ENCODE measurements at places on chromosomes 16 and 17.
A peak's percentile ranks its signal among the peaks of the same experiment; 100 is the strongest.

DNA sequence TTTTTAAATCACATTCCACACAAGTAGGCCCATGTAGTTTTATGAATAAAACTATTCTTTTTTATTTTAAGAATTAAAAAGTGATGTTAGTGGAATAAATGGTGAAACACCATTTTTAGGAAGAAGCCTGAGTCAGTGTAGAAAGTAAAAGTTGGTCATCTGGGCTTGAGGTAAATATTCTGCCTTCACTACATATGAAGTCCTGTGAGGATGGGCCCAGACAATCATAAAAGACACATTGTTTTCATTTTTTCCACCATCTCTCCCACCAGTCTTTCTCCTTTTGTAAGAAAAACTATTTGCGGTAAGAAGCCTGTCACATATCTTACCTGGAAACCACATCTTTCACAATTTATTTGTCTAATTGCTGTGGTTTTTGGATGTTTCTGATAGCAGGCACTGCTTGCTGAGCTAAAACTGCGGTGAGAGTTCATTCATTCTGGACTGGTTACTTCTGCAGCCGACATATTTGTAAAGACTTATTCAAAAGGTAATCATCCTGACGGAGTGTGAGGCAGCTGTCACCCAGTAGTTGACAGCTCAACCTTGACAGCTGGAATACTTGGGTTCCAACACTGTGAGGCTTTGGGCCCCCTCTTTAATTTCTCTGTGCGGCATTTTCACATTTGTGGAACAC lies 10.6 kb upstream of the RFFL start:
- no peak for DNase-seq

- DNase-seq, result no peak
Observed at GRCh38 chr16:16073891-16074881, 124.8 kb downstream of the ABCC1 start.

GRCh38 chr16:11250786-11251524 lies 5.0 kb downstream of the SOCS1 start:
- no peak for DNase-seq

DNA sequence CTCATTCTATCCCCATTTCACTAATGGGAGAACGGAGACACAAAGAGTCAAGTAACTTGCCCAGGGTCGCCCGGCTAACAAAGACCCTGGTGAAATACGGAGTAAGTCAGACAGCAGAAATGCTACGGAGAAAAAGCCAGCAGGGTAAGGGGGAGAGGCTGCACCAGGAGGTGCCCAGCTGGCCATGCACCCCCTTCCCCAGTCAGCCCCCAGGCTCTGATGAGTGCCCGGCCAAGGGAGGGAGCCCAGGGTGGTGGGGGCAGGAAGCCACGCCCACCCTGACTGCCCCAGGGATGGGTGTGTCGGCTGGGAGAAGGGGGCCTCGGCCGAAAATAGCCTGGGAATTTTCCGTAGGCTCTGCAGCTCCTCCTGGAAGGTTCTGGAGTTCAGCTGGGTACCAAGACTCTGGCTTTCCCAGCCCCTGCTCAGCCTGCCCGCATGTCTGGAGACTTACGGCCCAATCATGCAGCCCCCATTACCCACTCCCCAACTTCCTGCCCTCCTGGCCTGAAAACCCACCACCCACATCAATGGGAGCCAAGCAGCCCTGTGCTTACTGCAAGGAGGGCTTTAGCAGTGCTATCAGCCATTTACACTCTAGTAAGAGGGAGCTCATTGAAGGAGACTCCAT lies 4.2 kb downstream of the CARHSP1 start:
- DNase-seq, result no peak

- DNase-seq, result no peak
Observed at GRCh38 chr17:924711-925475, 54.7 kb downstream of the NXN start.

GRCh38 chr17:59778996-59779395 lies 71.5 kb downstream of the VMP1 start:
- no peak for DNase-seq

DNA sequence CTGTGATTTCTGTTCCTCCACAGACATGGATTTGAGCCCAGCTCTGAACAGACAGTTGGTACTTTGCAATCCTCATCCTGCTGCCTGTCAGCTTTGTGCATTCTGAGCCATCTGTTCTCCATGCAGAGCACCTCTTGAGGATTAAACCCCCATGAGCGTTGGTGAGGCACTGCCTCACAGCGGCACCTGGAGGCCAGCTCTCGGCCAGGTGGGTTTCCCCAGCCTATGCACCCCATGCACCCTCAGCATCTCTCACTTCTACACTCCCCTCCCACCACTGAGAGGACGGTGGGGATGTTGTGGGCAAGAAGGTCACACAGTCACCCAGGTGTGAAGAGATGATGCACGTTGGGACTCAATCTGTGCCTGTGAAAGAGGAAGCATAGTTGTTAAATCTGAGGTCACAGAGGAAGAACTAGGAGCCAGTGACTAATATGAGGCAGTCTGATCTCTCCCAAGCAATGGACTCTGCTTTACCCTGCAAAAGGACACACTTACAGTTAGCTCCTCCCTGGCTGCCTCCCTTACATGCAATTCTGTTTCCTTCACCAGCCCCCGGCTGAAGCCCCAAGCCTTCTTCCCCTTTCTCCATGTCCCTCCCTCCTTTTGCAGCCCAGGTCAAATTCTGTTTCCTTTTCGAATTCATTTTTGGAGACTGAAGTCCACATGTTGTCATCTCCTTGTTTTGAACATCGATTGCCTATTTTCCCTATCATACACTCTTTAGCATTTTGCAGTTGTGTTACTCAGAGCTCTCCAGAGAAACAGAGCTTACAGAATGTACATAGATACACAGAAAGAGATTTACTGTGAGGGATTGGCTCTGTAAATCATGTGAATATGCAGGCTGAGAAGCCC lies 58.5 kb downstream of the HS3ST3B1 start:
- DNase-seq, result peak; percentile 22

DNA sequence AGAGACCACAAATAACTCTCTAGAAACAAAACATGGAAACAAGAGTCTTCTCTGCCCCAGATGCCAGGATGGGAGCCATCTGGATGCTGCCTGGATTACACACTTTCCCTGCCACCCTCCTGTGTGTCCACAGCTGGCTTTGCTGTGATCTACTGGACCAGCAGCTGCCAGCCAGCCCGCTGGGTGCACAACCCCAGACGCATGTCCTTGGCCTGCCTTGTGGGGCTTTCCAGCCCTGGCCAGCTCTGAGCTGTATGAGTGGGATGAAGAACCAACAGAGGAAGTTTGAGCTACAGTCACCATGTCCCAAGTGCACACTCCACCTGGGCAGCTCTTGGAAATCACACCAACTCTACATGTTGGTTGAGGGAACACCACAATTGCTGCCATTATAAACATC lies 57.0 kb upstream of the TNRC6C start:
- DNase-seq, result no peak

DNA sequence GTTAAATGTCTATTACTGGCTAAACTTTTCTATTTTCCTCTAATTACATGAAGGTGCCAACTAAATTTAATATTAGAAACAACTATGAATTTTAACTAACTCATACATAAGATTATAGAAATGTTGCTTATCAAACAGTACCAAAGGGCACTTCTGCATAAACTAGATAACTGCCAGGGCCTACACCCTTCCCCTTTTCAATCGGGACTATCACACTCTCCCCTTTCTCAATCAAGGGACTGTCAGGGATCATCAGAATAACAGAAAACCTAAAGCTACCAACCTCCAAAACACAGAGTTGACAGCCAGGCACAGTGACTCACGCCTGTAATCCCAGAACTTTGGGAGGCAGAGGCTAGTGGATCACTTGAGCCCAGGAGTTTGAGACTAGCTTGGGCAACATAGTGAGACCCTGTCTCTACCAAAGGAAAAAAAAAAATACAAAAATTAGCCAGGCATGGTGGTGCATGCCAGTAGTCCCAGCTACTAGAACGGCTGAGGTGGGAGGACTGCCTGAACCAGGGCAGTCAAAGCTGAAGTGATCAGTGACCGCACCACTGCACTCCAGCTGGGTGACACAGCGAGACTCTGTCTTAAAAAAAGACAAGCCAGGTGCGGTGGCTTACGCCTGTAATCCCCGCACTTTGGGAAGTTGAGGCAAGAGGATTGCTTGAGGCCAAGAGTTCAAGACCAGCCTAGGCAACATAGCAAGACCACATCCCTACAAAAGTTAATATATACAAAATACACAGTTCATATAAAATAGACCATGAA lies 3.2 kb upstream of the PHLPP2 start:
- DNase-seq, result no peak

GRCh38 chr17:4187076-4187475 lies 44.1 kb downstream of the CYB5D2 start:
- DNase-seq, result no peak

DNA sequence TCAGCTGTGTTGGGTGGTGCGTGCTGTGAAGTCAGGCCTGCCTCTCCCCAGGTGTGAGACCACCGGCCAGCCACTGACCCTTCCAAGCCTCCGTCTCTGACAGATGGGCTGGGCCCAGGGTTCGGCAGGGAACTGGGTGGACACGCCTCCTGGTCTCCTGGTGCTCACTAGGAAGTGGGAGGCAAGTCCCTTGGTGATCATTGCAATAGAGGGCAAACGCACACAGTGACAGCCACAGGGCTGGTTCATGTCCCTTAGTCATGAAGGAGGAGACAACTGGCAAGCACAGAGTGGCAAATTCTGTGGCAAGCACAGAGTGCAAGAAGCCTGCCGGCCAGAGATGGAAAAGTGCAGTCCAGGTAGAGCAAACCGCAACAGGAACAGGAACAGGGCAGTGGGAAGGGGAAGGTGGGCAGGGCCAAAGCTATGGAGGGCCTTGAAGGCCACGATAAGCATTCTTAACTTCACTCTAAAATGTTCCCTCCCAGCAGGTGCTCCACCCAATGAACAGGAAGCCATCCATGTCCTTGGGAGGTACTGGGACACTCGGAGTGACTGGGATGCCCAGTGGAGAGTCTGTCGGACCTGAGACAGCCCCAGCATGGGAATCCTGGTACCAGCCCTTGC lies 21.9 kb downstream of the USP7 start:
- no peak for DNase-seq

DNA sequence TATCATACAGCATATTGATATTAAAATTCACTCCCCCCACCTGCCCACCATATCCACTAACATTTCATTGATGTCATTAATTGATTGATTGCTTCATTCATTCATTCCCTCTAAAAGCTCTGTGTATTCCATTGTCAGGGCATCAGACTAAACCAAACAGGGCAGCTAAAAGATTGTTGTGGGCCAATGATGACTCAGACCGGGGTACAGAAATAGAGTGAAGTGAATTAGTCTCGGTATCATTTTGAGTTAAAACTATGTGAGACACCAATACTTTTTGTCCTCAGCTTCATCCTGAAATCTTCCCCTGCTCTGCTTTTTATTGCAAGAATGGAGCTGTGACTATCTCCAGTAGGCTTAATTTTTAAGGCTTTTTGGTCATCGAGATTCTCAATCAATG lies 868.3 kb downstream of the CDH11 start:
- DNase-seq, result no peak

- no peak for DNase-seq
Observed at GRCh38 chr16:86261379-86261778, 248.9 kb upstream of the FOXF1 start.

DNA sequence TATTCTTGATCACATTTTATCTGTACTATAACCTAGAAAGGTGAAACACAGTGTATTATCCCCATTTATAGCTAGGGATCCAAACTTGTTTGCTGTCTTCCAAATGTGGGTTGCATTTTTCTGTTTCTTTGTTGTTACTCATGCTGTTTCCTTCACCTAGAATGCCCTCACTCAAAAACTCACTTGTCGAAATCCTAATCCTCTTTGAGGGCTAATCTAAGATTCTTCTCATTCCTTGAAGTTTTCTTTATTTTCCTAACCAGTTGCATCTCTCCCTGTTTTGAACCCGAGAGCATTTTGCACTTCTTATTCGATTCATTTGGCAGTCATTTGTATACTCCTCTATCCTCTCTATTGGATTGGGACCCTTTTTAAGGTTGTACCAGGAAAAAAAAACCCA lies 9.6 kb downstream of the CALCOCO2 start:
- no peak for DNase-seq

GRCh38 chr17:82848022-82848592 lies 8.3 kb upstream of the ZNF750 start:
- DNase-seq, result peak; percentile 23

DNA sequence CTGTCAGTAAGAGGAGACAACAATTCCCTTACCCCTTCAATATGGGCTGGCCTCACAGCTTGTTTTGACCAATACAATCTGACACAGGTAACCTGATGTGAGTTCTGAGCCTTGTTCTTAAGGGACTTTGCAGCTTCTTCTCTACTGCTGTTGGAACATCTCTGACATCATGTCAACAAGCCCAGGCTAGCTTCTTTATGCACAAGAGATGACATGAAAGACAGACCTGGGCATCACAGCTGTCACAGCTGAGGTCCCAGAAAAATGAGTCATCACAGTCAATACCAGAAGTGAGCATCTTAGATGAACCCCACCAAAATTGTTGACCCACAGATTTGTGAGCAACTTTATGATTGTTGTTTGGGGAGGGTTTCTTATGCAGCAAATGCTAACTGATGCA lies 431.7 kb upstream of the PSMD7 start:
- no peak for DNase-seq

- no peak for DNase-seq
Observed at GRCh38 chr17:82334622-82335394, 1.2 kb upstream of the SECTM1 start.

GRCh38 chr16:85948138-85948509 lies 49.2 kb downstream of the IRF8 start:
- no peak for DNase-seq

DNA sequence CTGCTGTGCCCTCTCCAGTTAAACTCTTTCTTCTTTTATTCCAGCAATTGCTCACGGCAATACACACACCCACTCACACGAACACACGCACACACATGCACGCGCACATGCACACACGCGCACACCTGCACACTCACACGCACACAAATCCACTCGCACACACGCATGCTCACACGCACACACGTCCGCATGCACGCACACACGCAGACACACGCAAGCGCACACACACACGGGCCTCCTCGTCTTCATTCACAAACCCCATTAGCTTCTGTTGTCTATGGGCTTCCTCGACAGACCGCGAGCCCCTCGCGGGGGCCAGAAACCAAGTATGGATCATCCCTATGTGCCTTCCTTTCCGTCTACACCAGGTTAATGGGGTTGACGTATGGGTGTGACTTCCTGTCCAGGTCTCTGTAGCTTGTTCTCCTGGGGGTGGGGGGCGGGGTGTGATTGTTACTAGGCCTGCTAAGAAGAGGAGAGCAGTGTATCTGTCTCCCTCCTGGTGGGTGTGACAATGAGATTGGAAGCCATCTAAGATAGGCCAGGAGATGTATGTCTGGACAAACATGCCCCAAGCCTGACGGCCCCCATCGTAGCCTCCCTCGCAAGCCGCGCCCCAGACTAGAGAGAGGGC lies 670 bp upstream of the CTF1 start:
- DNase-seq, result no peak

Data from activated T-cell treated with anti-CD3 and anti-CD28 coated beads for 24 hours (primary cell).